Esophagus squamous epithelium (tissue), 5 donors: ENCODE measurements at places on chromosomes 12 and 14.

DNA sequence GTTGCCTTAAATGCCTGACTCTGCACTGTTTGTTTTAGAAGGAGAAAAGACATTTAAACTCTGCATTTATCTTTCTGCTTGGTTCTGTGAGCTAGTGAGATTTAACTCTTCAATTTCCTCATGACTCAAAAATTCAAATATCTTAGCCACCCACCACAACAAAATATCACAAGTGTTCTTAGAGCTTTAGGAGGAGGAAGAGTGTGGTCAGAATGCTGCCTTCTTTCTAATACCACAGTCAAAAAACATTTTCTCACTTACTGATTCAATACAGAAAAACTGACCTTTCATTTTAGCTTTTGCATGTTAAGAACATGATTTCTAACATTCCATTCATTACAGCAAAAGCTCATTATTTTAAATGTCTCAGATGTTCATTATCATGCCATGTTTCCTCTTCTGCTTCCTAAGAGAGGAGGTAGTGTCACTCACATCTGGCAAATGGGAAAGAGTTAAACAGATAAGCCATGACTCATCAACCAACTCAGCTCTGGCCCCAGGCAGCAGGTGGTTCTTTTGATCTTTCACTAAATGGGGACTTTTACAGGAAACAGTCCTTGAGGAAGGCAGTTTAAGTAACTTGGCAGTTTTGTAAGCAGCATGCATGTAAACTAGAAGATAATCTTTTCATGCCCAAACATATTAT lies 56.4 kb upstream of the RNU6-8 start:
- H3K4me3 ChIP-seq: no peak overlapping the region
- DNase-seq: no peak
- no peaks in the 10 kb centered on the region for H3K27me3 ChIP-seq
- H3K4me1 ChIP-seq: no peaks in the 10 kb centered on the region
- no peak overlapping the region for H3K27ac ChIP-seq
- no peaks in the 10 kb centered on the region for H3K36me3 ChIP-seq

GRCh38 chr12:121184425-121184824 lies 25.5 kb upstream of the P2RX4 start:
- H3K36me3 ChIP-seq: no peaks in the 10 kb centered on the region
- DNase-seq: no peak
- H3K27me3 ChIP-seq: no peaks in the 10 kb centered on the region
- H3K4me1 ChIP-seq: no peaks in the 10 kb centered on the region
- no peak overlapping the region for H3K27ac ChIP-seq

DNA sequence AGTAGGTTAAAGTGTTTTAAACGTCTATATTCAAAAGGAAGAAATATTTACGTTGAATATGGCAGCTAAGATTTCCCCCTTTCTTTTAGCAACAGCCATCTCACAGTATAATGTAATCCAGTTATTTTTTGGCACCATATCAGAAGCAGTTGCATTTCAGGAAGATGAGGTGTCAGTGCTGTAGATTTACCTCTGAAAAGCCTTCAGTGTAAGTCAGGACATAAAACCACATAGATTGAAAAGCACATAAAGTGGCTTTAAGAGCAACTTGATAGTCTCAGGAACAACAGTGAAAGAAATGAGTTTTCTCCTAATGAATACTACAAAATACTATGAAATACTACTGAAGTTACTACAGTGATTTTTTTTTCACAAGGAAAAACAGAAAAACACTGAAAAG lies 6.9 kb downstream of the MLH3 start:
- H3K36me3 ChIP-seq: no peaks in the 10 kb centered on the region
- H3K27ac ChIP-seq: peak overlapping the region; percentile 7
- H3K27me3 ChIP-seq: no peaks in the 10 kb centered on the region
- H3K4me1 ChIP-seq: peaks cover 12% of the 10 kb centered on the region
- no peak overlapping the region for H3K4me3 ChIP-seq

DNA sequence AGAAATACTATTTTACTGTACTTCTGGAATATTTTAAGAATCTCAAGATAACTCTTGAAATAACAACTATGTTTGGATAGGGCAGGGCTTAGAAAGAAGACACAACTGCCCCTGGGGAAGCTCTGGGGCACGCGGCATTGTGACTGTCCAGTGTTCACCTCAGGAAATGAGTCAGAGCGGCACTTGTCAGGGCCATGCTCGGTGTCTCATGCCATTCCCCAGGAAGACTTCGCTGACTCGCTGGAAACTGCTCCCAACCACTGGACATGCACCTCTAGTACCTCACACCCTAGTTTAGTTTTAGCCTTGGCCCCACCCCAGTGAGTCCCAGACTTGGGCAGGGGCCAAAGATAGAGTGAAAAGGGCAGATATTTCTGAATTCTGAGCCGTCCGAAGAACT lies 192.0 kb downstream of the TTC7B start:
- H3K27ac ChIP-seq: peak overlapping the region; percentile 56
- no peak for DNase-seq
- no peaks in the 10 kb centered on the region for H3K36me3 ChIP-seq
- H3K4me3 ChIP-seq: no peak overlapping the region
- no peaks in the 10 kb centered on the region for H3K27me3 ChIP-seq

GRCh38 chr12:50862316-50862715 lies 19.6 kb downstream of the TMPRSS12 start:
- no peak overlapping the region for H3K27ac ChIP-seq
- H3K4me3 ChIP-seq: no peak overlapping the region
- H3K27me3 ChIP-seq: no peaks in the 10 kb centered on the region

DNA sequence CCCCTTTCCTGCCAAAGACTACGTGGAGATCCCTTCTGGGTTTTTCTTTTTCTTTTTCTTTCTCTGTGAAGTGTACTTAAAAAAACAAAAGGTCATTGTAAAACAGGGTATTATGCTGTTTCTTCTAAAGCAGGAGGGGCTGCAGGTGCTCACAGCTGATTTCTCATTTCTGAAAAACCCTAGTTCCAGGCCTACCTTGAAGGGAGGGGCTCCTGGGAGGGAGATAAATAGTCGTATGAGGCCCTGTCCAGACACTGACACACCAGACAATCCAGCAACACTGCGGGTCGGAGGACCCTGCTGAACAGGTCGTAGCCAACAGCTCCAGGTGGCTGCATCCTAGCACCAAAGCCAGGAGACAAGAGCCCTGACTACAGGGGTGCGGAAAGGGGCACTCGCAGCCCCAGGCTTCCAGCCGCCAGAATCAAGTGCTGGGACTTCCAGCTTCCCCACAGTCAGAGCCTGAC lies 41.1 kb downstream of the PSMA6 start:
- H3K36me3 ChIP-seq: no peaks in the 10 kb centered on the region
- DNase-seq: no peak
- H3K27ac ChIP-seq: peak overlapping the region; percentile 84

- H3K4me1 ChIP-seq: peaks cover 15% of the 10 kb centered on the region
- no peak overlapping the region for H3K4me3 ChIP-seq
- H3K36me3 ChIP-seq: peaks cover 4% of the 10 kb centered on the region
- peak; percentile 39 for DNase-seq
- no peaks in the 10 kb centered on the region for H3K27me3 ChIP-seq
Observed at GRCh38 chr12:111444925-111445725, 39.4 kb downstream of the SH2B3 start.

DNA sequence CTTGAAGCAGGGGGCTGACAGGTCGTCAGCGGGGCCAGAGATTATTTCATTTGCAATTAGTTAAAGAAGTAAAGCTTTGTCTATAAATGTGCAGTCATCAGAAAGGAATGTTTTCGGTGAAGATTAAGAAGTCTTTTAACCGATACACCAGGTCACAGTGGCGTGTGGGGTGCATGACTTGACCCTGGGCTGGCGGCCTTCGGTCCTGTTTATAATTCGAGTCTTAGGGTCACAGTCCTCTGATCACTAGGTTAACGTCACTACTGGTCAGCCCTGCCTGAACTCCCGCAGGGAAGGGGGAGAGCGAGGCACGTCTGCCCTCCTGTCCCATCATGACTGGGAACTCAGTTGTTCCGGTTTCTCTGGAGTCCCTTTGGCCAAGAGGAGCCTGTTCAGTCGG lies 5.0 kb upstream of the C14orf180 start:
- no peaks in the 10 kb centered on the region for H3K36me3 ChIP-seq
- no peaks in the 10 kb centered on the region for H3K4me1 ChIP-seq
- DNase-seq: no peak
- H3K27me3 ChIP-seq: no peaks in the 10 kb centered on the region
- H3K4me3 ChIP-seq: no peak overlapping the region

- H3K27ac ChIP-seq: peak overlapping the region; percentile 94
- no peak for DNase-seq
- no peaks in the 10 kb centered on the region for H3K27me3 ChIP-seq
- H3K4me1 ChIP-seq: no peaks in the 10 kb centered on the region
Observed at GRCh38 chr12:52514471-52515318, 5.5 kb downstream of the KRT5 start.

DNA sequence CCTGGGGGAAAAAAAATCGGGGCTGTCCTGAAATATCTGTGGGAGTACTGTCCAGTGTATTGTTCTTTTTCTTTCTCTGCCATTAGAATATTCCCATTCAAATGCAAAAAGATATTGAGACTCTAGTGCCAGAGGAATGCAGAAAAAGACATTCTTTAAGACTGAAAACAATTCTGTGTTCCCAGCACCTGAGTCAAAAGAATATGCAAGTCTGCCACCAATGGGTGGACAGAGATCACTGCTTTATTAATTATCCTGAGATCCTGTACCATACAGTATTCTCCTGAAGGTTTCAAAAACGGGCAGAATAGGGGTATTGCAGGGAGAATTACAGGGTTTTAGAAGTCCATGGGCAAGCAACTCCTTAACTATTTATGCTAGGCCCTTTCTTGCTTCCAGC lies 361.8 kb downstream of the C12orf50 start:
- no peaks in the 10 kb centered on the region for H3K27me3 ChIP-seq
- no peaks in the 10 kb centered on the region for H3K36me3 ChIP-seq
- H3K4me3 ChIP-seq: no peak overlapping the region
- DNase-seq: no peak

- H3K36me3 ChIP-seq: no peaks in the 10 kb centered on the region
- peak within 1 kb of the TSS; percentile 87 for H3K27ac ChIP-seq
- H3K27me3 ChIP-seq: no peaks in the 10 kb centered on the region
- DNase-seq: no peak
- peak within 1 kb of the TSS; percentile 68 for H3K4me3 ChIP-seq
- peaks cover 47% of the 10 kb centered on the region for H3K4me1 ChIP-seq
Observed at GRCh38 chr14:105314287-105315200, at the start of gene PACS2. Gene PACS2 (plus strand): TSS chr14:105314748. CDS start chr14:105314919, 171 bp downstream.

DNA sequence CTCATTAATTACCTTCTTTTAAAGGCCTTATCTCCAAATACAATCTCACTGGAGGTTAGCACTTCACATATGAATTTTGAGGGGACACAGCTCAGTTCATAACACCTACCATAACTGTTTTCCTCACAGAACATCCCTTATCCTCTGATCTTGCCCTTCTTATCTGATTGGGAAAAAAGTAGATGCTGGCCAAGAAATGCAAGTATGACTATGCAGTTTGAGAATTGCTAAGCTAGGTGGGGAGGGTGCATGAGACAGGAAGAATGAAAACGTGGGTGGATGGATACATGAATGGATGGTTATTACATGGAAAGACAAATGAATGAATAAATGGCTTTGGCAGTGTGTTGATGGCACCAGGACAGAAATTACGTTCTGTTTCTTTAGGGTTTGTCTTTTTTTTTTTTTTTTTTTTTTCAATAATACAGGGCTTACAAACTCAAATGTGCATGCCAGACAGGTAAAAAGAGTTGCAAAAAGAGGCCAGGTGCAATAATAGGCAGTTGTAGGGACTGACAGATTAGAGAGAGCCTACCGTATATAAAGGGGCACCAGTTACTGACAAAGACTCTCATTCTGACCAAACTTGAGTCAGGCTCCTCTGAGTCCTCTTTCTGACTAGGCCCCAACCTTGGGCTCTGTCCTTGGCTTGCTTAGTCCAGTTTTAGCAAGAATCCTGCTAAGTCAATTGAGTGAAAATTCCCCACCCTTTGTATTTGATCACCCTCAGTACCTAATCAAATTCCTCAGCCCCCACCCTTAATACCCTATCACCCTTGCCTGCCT lies 304.9 kb downstream of the ZFP36L1 start:
- DNase-seq: no peak
- H3K27ac ChIP-seq: peak overlapping the region; percentile 60
- no peaks in the 10 kb centered on the region for H3K27me3 ChIP-seq
- peaks cover 11% of the 10 kb centered on the region for H3K4me1 ChIP-seq

- DNase-seq: no peak
- H3K27ac ChIP-seq: no peak overlapping the region
- H3K27me3 ChIP-seq: no peaks in the 10 kb centered on the region
- H3K4me3 ChIP-seq: no peak overlapping the region
- H3K36me3 ChIP-seq: no peaks in the 10 kb centered on the region
- H3K4me1 ChIP-seq: no peaks in the 10 kb centered on the region
Observed at GRCh38 chr14:65849091-65849490, 436.6 kb downstream of the FUT8 start.

- no peak for DNase-seq
- H3K4me1 ChIP-seq: peaks cover 9% of the 10 kb centered on the region
- peaks cover 3% of the 10 kb centered on the region for H3K27me3 ChIP-seq
- H3K36me3 ChIP-seq: no peaks in the 10 kb centered on the region
Observed at GRCh38 chr12:21528953-21529352, 2.9 kb downstream of the SPX start.

- H3K27me3 ChIP-seq: no peaks in the 10 kb centered on the region
- H3K36me3 ChIP-seq: peaks cover 42% of the 10 kb centered on the region
- H3K4me3 ChIP-seq: no peak overlapping the region
- peaks cover 16% of the 10 kb centered on the region for H3K4me1 ChIP-seq
- H3K27ac ChIP-seq: no peak overlapping the region
Observed at GRCh38 chr12:108807996-108808769, 49.2 kb downstream of the SSH1 start.

- H3K27ac ChIP-seq: peak overlapping the region; percentile 98
- peaks cover 24% of the 10 kb centered on the region for H3K4me1 ChIP-seq
- H3K27me3 ChIP-seq: no peaks in the 10 kb centered on the region
Observed at GRCh38 chr14:103056322-103057027, 874 bp downstream of the CDC42BPB start.

GRCh38 chr14:102590667-102591099 lies 1.8 kb upstream of the RCOR1 start:
- no peaks in the 10 kb centered on the region for H3K27me3 ChIP-seq
- no peak for DNase-seq
- H3K4me3 ChIP-seq: peak overlapping the region; percentile 94
- H3K4me1 ChIP-seq: peaks cover 4% of the 10 kb centered on the region

DNA sequence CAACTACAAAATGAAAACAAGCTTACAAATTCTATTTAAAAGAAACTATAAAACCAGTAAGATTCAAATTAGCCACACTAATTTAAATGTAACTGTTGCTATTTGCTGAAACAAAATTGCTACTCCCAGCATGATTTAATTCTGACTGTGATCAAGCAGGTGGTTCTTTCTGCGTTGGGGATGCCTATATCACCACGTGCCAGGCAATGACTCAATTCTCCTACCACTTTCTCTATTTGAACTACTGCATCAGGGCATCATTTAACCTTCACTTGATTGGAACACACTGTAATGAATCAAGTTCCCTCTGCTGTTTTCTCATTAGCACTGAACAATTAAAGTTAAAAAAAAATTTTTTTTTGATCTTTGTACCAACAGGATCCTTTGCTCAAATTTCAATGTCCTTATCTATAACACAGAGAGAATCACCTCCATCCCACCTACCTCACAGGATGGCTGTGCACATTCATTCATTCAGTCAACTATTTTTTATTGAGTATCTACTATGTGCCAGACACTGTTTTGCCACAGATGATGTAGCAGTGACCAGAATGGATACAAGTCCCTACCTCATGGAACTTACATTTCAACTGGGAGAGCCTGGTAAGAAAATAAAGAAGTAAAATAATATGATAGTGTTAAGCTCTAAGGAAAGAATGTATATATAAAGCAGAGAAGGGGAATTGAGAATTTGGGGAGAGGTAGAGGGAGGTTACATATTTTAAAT lies 8.0 kb upstream of the ACTN1 start:
- no peaks in the 10 kb centered on the region for H3K36me3 ChIP-seq
- DNase-seq: no peak
- no peak overlapping the region for H3K4me3 ChIP-seq
- H3K4me1 ChIP-seq: no peaks in the 10 kb centered on the region

GRCh38 chr14:65072256-65072655 lies 30.1 kb downstream of the MAX start:
- no peaks in the 10 kb centered on the region for H3K27me3 ChIP-seq
- H3K4me3 ChIP-seq: no peak overlapping the region
- H3K4me1 ChIP-seq: peaks cover 49% of the 10 kb centered on the region
- no peak for DNase-seq
- peaks cover 54% of the 10 kb centered on the region for H3K36me3 ChIP-seq
- peak overlapping the region; percentile 63 for H3K27ac ChIP-seq
